ENCODE measurements at places on chromosomes 2 and 18. TPM values are rescaled to one million over a fixed set of nuclear protein-coding genes. Genes with fewer than 3 reads are reported as not detected.

- no peak for DNase-seq
Observed at GRCh38 chr18:58813561-58814225, 51.0 kb upstream of the ZNF532 start.

The ADD2 gene
- 2.3 TPM for total RNA-seq

DNA sequence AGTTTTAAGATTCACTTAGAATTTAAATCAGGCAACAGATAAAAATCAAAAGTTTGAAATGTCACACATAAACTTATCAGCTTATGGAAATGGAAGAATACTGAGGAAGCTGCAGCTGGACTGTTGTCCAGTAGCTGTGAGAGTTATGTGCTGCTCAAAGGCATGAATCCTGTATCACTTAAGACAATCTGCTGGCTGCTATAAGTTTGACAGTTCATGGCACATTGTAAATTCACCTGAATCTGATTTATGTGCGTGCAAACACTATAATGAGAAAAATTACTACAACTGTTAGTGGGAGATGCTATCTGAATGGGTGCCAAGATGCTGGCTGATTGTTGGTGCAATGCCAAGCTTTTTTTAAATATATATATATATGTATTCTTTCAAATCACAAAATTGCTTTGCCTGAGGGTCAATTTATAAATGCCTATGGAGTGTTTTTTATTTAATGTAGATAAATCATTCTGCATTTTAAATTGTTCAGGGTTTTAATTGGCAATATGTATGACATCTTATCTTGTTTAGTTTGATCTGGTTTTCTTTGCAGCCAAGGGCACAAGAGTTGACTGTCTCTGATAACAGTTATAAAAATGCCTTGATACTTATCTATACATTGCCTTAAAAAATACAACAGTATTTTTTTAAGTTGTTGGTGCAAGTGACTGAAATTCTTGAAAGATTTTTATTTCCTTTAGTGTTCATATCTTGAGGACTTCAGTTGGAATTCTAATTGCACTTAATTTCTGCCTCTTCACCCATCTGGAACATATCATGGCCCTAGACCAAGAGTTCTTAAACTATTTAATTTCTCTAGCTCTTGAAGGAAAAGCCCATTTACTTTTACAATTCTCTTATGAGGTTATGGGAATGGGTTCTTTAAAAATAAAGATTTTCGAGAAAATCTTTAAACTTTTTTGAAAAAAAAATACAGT is 48.7 kb downstream of the CAVIN2 start:
- no peak for DNase-seq

The SP9 gene
- not detected for total RNA-seq

- DNase-seq: no peak
Observed at GRCh38 chr2:163715668-163716067, 20.1 kb downstream of the FIGN start.

- DNase-seq: no peak
Observed at GRCh38 chr2:81734981-81735380, 1430.4 kb upstream of the LRRTM1 start.

DNA sequence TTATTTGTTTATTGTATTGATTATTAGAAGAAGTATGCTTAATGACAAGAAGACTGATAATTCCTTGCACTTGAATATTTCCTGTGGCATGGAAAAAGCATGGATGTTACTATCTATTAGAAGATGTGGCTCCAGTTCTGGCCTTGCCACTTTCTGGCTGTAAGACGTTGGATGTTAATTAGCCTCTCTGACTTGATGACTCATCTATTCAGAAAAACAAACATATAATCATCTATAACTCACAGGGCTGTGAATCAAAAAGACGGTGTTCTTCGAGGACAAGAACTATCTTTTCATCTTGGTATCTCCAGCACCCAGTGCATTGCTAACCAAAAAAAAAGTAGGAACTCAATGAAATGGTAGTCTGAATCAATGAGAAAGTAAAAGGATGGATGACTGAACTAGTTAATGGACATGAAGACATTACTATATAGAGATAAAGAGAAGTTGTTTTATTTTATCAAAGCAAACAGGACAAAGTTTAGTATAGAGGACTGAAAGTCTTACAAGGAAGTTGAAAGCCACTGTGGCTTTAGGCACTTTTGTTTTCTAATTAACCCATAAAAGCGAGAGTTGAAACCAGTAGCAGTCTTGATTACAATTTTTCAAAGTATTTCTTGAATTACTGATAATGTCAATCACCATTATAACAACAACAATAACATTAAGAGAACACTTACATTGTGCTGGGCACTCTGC is 145.3 kb downstream of the RND3 start:
- no peak for DNase-seq

DNA sequence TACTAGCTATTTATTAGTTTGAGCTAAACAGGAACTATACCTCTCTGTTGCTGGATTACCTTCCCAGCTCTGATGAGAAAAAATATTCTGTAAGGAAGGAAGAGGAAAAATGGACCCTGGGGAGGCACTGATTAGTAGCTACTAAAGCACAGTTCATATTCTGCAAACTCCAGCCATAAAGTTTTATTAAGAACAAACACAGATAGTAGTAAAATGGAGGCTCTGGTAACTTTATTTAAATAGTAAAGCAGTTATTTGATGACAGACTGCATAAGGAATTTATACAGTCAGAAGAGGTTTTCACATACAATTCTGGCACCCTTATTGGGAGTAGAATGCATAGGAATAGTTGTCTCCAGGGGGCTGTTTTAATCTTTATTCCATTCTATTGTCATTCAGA is 84.1 kb downstream of the XIRP2 start:
- no peak for DNase-seq

DNA sequence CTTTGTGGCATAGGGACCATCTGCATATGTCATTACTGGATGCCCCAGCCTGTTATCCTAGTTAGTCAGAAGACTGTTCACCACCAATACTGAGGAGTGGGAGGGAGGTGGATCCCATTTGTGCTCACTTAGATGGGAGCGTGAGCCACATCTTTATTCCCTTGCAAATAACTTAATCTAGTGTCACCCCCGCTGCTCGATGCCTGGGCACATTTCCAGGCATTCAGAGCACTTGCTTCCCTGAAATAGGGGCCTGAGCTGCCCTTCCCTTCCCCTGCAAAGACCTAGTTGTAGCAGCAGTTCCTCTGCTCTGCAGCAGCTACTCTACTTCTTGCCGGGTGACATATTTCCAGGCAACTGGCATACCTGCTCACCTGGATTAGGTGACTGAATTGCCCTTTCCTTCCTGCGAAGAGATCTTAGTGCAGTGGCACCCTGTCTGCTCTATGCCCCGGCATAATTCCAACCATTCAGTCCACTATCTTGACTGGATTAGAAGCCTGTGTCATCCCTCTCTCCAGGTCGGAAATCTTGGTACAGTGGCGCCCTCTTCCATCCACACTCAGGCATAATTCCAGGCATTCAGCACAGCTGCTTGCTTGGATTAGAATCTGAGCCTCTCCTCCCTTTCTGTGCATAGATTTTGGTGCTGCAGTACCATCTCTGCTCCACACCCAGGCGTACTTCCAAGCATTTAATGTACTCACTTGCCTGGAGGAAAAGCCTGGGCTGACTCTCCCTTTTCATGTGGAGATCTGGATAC is 1389.1 kb upstream of the TMEFF2 start:
- peak; percentile 31 for DNase-seq

GRCh38 chr2:126662621-126663020 is 6.7 kb downstream of the GYPC start:
- no peak for DNase-seq

GRCh38 chr2:229407170-229407569 is 136.1 kb upstream of the PID1 start:
- peak; percentile 95 for DNase-seq

DNA sequence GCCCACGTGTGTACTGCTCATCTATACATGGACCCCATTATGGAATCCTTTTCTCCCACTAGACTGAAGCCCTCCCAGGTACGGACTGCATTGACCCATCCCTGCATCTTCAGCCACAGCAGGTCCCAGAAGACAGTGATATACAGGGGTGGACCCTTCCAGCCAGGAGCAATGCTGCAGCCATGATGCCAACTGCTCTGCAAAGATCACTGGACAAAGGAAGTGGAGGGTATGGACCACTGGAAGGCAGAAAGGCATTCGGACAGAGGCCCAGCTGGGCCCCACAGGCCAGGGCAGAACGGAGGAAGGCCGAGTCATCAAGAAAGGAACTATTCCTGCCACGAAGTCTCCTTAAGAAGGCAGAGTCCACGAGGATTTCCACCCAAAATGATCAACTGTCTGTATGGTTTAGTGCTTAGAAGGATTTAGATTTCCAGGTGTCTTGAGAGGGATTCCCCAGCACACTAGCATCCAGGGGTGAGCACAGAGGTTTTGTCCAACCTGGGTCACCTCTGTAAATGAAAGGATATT is 93.4 kb downstream of the TWIST2 start:
- DNase-seq: no peak

GRCh38 chr2:132391378-132391777 is 25.2 kb upstream of the GPR39 start:
- DNase-seq: no peak

Data from renal cortical epithelial cell (primary cell).